ENCODE measurements at places on chromosomes 5 and 9.

DNA sequence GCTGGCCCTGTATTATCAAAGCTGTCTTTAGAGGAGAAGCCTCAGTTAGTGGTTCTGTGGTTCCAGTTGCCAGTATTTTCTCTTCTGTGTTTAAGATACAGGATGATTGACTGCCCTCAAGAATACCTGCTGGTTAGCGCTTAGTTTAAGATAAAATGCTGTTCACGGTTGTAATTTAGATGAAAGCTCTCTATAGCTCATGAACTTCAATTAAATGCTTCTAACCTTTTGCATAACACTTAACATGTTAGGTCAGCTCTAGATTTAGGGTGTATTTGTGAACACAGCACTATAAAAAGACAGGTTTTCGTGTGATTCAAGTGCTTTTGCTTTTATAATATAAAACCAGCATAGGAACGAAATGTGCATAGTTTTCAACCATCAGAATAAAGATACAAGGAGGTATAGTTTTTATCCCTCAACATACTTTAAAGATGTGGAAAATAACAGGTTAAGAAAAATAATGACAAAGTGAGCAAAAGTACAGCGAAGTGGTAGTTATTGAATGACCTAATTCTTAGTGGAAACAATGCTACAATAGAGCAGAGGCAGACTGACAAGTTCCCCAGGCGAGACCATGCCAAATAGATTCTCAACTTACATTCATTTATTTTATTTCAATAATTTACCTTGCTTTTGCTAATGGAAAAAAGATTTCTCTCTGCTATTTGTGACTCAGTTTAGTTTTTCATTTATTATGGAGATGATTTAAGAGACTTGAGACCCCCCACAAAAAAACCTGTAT, 602.6 kb upstream of the DMAC1 start:
- no peak for DNase-seq

GRCh38 chr5:159782197-159782994, 133.9 kb upstream of the ADRA1B start:
- no peak for DNase-seq

DNA sequence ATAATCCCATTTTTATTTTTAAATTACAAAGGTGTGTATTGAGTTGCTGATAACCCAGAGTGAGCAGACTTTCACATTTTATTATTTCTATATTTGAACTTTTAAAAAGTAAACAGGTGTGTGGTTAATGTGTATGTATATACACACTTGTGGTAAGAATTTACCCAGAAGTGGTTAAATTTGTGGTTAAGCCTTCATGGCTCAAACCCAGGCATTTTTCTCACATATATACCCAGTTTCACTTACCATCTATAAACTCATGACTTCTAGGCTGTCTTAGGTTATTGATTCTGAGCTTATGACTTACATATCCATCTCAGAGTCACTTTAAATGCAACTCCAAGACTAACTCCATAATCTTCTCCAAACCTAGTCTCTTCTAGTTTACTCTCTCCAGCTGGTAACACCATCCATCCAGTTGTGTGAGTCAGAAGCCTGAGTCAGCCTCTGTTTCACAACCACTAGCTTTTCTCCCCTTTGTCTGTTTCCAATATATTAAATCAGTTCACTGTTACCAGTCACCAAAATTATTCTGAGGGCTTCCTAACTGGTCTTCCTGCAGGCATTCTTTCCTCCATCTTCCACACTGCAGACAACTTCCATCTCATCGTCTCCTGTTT, 20.2 kb downstream of the ZBED3 start:
- peak; percentile 79 for DNase-seq

DNA sequence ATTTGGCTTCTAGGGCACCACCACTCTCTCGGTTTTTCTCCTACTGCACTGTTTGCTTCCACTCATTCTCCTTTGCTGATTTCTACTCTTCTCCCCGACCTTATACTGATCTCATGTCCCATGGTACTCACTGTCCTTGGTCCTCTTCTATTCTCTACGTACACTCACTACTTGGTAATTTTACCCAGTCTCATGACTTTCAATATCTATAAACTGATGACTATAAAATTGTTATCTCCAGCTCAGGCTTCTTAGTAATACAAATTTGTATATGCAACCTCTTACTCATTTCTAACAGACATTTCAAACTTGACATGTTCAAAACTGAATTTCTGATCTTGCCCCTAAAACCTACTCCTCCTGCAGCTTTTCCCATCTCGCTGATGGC, 4.1 kb downstream of the RAPGEF6 start:
- DNase-seq: peak; percentile 32

DNA sequence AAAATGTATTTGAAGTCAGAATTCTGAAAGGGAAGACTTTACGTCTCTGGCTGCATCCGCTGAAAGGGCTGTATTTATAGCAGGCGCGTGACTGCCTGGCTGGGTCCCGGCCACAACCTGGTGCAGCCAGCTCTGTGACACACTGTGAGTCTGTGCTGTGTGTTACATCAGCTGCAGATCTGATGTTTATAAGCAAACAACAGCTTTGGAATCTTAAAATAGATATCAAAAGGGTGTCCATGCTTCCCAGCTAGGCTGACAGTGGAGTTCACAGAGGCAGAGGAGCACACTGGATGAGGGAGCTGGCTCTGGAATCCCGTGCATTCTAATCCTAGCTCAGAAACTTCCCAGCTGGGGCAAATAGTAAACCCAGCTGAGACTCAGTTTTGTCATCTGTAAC, 433.4 kb upstream of the BRINP1 start:
- no peak for DNase-seq

- no peak for DNase-seq
Observed at GRCh38 chr5:120789918-120790317, 325.8 kb downstream of the PRR16 start.

- no peak for DNase-seq
Observed at GRCh38 chr9:136047775-136048559, 47.1 kb downstream of the NACC2 start.

DNA sequence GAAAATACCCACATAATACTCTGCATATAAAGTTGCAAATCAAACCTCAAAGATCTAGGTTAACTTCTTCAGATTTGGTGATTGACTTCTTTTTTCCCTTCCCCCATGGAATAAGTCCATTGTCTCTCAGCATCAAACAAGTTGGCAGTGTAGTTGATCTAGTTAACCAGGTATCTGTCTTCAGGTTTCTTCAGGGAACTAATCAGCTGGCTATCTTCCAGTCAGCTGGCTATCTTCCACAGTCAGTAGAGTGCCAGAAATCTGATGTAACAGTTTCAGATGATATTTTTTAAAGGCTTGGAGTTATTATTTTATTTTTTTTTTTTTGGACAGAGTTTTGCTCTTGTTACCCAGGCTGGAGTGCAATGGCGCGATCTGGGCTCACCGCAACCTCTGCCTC, 16.8 kb downstream of the TNFSF15 start:
- DNase-seq: peak; percentile 16

DNA sequence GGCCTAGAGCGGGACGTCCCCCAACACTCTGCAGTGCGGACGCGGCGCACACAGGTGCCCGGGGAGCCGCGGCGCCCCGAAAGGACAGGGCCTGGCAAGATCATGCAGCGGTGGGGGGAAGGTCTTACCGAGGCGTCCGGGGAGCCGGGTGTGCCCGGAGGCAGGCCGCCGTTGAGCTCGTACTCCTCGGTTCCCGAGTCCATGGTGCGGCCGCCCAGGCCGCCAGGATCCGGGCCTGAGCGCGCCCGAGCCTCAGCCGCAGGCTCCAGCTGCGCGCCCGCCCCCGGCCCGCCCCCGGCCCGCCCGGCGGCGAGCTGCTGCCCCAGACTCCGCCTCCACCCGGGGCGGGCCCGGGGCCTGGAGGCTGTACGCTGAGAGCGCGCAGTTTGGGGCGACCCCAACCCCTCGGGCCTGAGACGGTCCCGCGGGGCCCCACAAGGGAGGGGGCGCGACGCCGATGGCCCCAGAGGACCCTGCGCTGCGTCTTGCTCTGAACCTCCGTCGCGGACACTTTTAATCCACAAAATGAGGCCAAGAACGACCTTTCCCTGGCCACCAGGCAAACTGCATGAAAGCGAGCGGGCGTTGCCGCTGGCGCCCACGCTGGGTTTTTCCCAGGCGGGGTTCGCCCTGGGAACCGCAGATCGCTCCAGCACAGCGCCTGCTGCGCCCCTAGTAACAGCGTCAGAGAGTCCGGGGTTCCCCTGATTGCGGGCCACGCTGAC, at the start of gene NINJ1:
NINJ1 (minus strand) TSS at position 237 of the 725 bp plus-strand sequence; CDS start at position 203, 34 bp downstream.
- peak; percentile 89 for DNase-seq

DNA sequence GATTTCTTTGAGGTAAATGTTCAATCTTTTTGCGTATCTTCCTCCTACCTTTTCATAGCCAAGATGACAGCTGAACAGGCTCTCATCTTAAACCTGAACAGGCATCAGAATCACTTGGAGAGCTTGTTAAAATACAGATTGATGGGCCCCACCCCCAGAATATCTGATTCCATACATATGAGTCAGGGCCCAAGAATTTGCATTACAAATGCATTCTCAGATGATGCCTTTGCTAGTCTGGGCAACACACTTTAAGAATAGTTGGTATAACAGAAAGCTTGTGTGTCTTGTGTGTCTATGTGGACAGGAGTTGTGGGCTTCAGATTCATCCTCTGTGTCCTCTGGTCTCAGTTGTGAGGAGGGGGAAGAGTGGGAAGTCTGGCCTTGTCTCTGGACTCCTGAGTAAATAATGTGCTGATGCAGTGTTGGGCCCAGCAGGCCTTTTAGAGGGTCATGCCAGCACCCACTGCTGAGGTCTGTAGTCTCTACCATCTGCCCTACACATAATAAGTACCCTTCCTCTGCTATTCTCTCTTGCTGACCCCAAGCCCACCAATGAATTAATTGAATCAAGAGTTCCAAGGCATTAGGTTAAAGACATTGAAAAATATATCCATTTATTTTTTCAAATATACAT, 43.1 kb downstream of the PTCD2 start:
- DNase-seq: peak; percentile 92

DNA sequence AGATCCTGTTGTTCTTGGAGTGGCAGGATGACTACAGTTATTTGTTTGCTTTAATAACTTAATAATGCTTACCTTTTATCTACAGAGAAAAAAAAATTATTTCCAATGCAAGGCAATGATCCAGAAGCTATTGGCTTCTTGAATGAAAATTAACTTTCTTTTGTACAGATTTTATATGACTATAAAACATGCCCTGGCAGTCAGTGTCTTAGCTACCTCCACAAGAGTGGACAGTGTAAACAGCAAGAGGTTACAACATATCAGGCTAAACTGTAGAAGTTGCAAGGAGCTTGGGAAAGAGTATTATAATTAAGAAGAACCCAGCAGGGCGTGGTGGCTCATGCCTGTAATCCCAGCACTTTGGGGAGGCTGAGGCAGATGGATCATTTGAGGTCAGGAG, 49.1 kb downstream of the BNC2 start:
- DNase-seq: no peak

DNA sequence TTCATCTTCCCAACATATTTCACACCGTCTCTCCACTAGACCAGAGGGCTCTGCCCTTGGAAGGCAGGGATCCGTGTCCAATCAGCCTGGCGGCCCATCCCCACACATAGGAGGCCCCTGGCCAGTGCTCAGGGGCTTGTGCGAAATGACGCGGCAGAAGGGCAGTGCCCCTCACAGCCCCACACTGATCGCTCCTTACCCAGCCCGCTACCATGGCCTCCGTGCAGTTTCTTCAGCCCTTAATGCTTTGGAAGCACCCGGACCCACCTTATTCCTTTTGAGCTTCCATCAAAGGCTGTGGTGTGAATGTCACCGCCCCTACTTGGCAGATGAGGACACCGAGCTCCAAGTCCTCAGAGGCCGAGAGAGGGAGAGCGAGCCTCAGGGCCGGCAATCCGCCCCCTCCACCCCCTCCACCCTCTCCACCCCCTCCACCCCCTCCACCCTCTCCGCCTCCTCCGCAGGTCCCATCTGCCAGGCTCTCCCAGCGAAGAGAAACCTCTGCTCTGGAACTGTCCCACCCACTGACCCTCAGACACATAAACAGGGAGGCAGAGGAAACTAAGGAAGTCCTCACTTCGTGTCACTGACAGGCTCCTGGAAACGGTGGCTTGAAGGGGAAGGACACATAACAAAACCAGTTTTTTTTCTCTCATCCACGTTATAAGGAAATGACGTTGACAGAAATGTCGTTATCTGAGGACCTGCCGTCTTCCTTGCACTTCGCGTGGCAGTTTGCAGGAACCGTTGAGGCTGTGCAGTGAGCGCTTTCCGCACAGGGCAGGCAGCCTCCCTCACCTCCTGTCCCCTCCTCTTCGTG, 13.9 kb downstream of the QSOX2 start:
- DNase-seq: no peak

DNA sequence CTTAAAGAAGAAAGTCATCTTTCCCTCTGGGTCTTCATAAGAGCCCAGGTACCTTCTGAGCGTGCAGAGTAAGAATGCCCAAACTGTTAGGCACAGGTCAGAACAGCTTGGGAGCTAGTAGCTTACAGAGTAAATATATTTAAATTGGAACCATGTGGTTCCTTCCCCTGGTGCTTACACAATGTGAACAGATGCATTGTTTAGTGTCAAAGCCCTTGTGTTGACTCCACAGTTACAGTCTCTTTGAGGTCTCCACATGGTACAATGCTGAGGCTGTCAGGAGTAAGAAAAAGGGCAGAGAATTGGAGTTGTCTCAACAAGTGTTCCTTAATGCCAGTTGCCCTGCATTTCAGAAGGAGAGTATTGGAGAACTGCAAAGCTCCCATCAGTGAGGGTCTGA, 188.5 kb downstream of the PAPPA start:
- no peak for DNase-seq

DNA sequence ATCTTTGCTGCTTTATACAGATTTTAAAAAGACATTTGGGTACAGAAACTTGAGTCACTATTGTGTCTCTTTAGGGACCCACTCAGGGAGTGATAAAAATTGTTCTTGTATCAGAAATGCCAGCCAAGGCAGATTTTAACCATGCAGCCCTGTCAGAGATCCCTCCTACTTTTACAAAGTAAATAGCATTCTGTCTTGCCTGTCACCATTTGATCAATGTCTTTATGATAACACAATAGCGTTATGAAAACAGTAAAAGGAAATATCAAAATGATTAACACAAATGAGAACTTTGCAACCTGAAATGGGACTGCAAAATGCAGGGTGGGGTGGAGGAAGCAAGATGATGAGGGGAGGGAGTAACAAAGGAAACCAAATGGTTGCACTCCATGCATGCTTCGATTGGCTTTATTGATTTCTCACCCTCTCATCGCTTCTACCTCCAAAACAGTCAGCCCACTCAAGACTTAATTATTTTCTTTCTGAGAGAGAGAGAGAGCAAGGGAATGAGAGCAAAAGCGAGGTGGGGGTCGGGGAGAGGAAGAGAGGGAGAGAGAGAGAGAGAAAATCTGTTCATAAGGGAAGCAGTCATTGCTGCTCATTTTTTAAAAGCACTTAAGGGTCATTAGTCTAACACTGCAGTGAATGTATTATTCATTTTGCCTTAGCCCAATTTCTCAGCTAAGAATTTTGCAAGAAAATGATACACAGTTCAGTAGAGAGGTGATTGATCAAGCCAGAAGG, 576.5 kb downstream of the CSNK1G3 start:
- DNase-seq: no peak

- DNase-seq: no peak
Observed at GRCh38 chr9:69829484-69829883, 8.9 kb downstream of the CFAP95 start.

DNA sequence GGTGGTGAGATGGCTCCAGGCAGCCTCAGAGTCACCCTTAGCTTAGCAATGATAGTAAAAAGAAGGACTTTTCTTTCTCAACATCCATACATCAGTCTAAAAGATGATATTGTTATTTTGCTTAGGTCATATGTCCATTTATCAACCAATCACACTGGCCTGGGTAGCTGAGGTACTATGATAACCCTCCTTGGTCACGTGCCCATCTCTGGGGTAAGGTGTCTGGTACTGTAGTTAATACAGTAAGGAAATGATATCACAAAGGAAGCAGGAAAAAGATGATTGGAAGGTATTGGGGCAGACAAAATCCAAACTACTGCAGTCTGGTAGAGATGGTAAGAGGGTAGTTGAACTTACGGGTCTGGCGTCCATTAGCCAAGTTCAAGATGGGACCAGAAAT, 5.1 kb upstream of the SMAD5 start:
- no peak for DNase-seq
